ENCODE measurements at places on chromosomes 7 and 10.

- DNase-seq = no peak
Measured at GRCh38 chr7:134943785-134944400, 42.4 kb upstream of the AGBL3 start.

DNA sequence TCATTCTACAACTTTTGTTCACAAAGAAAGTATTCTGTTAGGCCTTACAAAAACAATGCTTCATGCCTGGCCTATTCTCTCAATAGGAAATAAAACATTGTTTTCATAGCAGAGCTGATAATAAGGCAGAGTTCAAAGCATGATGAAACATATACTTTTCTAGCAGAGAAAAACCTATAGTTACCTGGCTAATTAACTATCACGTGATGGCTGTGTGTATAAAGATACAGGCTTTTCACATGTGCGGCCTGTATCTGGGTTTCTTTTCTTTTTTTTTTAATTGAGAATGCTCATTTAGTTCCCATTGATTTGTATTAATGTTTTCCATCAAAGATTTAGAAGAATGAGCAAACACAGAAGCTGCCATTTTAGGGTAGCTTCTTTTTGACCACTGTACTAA lies 51.7 kb downstream of the ARID5B start:
- no peak for DNase-seq

DNA sequence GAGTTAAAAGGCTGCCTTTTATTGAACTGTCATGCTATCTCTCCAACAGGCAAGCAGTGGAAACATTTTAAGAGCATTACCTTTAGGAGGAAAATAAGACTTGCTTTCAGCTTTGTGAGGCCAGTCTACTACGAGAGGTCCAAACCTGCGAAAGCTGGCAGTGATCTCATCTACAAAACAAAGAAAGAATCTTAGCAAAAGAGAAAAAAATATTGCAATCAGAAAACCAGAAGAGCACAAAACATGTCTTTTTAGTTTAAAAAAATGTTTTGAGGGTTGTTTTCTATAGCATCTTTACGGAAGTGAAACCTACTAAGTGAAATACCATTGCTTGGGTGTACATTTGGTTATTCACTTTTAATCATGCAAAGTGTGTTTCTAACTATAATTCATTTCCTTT lies 147.9 kb downstream of the CPEB3 start:
- no peak for DNase-seq

- DNase-seq = no peak
Measured at GRCh38 chr7:4774658-4775249, 669 bp upstream of the AP5Z1 start.

DNA sequence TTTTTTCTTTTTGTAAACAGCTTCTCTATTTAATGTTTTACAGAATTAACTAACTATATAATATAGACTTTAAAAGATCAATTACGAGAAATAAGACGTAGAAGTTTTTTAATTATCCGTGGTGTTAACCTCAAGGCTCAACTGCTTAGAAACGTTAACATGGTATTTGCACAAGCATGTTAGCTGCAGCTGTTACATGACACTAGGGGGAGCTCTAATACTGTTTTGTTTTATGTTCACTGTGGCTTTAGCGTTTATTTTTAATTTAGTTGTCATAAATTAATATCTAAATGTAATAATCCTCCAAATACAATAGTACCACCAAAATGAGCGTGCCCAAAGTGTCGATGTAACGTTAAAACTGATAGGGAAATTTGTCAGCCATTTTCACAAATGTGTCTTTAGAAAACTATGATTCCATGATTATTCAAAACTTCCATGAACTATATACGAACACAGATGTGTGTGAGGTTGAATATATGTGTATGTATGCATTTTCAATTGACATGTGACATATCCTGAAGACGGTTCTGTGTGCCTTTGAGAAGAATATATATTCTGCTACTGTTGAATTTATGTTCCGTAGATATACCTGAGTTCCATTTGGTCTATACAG lies 828.8 kb upstream of the MBL2 start:
- no peak for DNase-seq

GRCh38 chr7:29289156-29290021 lies 94.8 kb downstream of the CHN2 start:
- no peak for DNase-seq

DNA sequence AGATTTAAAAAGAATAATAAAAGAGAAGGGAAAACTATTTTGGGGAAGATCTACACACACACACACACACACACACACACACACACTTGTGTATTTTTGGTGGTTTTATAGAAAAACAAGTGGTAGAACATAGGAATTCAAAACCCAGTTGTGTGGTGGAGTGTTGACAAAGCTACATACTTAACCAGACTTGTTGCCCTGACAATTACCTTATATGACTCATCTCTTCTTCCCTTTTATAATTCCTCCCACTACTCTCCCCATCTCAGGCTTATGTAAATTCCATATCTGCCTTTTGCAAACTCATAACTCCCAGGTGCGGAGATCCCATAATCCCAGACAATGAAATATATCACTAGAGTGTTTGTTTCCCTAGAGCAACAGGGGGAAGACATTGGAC lies 873.7 kb downstream of the NXPH1 start:
- no peak for DNase-seq

DNA sequence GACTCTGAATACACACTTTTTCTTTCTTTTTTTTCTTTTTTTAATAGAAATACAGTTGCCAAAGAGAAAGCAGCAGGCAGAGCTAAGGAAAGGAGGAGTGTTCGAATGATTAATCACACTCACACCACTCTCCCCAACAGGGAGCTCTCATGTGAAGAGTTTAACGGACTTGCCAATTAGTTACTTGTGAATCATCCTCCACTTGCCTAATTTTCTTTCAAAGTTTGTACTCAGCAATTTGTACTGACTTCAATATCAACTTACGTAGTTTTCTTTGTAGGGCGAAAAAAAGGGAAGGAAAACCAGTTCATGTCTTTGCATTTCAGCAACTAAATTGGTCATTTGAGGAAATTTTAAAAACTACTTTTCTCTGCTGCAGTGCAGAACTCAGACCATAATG lies 109.2 kb downstream of the PIP4K2A start:
- DNase-seq = no peak

DNA sequence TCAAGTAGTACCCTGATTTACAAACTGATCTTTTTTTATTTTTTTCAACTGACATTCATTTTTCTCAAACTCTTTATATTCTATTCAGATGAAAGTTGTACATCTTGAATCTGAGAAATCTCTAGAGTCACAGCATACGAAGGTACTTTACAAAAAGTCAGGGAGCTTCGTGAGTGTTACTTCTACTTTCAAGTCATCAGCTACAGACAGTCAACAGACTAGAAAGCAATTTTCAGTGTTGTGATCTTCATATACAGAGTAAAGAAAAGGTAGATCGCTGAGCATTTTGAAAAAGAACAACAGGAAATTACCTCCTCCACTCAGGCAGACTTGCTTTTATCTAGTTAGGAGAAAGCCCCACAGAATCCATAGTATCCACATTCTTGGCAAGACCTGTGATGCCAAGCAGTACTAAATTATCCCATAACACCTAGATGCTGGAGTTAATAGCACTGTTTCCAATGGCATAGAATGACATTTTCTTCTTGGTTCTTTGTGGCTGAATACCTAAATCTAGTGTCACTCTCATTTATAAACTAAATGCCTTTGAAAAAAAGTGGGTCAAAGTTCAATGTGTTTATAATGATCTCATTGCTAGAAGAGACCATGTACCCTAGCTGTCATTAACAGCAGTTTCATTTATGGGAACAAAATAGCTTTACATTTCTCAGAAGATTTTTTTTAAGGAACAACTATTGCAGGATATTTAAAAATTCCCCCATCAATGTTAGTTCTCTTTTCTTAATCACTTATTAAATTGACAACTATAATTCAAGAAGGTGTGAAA lies 12.0 kb upstream of the ZNF800 start:
- DNase-seq = no peak

DNA sequence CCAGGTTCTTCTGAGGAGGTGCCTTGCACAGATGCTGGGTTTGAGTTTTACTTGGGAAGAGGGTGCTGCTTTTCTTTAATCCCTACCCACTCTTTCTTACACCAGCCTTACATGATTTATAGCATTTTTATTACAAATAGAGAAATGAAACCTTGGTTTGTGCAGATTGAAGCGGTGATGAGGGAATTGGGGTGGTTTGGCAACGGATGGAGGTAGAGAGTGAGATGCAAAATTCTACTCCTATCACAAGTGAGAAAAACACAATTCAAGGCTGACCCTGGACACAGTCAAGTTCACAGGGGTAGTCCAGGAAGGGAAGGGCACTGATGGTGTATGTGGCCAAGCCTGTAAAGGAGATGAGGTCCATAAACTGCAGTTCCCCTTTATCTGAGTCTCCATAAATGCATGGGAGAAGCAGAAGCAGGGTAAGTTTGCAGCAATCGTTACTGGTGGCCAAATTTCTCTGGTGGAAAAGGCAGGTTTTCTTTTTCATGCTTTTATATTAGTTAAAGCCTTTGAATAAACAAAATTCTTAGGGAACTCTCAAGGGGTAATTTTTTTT lies 214.3 kb downstream of the JAZF1 start:
- no peak for DNase-seq

- DNase-seq = no peak
Measured at GRCh38 chr10:929960-930624, 1.4 kb downstream of the LARP4B start.

DNA sequence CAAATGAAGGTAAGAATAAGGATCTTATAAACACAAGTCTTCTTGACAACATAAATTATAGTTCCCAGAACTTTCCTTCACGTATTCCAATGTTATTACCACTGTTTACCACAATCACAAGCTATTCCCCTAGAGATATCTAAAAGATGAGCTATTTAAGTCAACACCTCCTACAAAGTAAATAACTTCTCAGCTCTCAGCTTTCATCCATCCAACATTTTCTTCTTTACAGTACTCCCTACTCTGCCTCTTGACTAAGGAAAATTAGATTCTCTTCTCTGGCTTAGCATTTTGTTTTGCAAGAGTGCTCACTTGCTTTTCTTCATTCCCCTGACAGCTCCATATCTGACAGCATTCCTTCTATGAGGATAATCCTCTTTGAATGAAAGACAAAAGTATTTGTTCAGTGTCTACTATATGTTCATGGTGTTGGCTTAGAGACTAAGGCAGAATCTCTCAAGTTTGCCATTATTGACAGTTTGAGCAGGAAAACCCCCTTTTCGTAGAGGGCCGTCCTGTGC lies 93.0 kb upstream of the IL6 start:
- DNase-seq = no peak

- no peak for DNase-seq
Measured at GRCh38 chr7:200704-201103, 8.3 kb downstream of the FAM20C start.

DNA sequence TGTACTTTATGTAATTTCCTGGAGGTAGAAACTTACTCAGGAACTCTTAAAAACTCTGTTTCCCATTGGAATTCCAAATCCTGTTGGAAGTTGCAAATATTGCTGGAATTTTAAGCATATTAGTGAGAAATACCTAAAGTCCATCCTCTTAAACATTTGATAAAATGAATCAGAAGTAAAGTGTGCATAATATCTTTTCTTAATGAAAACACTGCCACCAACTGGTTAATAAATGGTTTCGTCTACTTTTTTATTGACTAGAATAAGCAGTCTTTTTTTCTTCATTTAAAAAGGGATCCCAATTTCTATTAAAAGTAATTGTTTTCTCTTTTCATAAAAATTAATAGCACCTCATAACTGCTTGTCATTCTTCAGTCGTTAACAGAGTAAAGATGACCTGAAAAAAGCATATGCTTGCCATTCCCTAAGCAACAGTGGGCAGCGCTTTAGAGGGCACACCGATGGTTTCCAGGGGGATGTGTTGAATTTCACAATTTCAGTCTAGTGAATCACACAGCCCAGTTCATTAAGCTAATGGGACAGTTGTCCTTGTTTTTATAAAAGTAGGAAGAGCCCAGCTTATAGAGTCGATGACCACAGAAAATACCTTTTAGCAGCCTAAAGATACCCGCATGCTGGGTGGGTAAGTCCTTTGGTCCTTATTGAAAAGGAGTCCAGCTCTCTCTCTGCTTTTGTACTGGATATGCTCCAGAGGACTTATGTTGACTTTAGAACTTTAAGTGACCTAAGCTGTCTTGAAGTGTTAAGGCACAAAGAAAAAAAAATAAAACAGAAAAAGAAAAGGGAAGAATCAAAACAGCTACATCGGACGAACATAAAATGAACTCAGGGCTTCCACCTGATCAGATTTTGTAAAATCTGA lies 28.5 kb downstream of the NPS start:
- no peak for DNase-seq

DNA sequence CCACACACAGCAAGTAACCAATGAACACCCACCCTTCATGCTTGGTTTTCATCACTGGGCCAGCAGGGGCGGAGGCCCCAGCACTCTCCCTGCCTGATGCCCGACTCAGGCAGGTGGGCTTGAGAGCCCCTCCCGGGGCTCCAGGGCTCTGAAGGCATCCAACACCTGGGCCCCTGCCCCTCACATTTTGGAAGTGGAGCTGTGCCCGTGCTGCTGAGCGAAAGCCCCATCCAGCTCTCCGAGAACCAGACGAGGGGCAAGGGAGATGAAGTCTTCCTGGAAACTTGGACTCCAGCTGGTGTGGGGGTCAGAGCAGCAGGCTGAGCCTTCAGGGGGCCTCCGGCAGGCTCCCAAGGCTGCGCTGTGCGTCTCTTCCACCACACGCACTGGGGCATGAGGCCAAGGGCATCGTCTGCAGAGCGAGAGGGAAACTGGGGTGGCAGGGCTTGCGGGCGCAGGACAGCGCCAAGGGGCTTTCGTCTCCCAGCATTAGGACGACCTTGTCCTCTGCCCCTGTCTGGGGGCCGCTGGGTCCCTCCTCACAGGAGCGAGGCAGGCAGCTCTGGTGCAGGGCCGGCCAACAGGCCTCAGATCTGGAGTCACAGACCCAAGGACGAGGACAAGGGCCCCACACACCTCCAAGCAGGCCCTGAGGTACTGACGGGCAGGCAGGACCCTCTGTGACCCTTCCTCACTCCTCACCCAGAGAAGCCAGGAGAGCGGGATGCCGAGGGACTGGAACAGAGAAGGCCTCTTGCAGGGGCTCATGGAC lies 108.3 kb upstream of the FAM20C start:
- no peak for DNase-seq

DNA sequence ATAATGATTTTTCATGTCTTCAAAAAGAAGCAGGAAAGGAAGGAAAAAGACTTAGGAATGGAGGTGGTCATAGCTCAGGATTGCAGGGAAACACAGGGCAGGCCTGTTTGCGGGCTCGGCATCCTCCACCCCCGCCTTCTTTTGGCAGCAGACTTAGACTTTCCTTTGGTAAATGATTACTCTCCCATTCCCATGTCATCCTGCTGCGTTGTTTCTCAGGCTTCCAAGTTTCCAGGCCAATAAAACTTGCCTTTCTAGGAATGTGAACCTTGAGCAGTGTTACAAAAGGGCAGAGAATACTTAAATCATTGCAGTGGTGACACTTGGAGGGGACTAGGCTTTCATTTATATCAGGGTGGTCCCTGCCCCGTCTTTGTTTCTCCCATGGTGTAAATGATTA lies 34.0 kb upstream of the DGKB start:
- DNase-seq = no peak

- DNase-seq = no peak
Measured at GRCh38 chr7:12315049-12315448, 88.6 kb downstream of the VWDE start.

GRCh38 chr10:70192326-70192968 lies 22.1 kb upstream of the SAR1A start:
- DNase-seq = no peak

Data from left cardiac atrium (tissue), 4 donors.